ENCODE measurements at places on chromosomes 6 and 20.
A peak's percentile ranks its signal among the peaks of the same experiment; 100 is the strongest.

DNA sequence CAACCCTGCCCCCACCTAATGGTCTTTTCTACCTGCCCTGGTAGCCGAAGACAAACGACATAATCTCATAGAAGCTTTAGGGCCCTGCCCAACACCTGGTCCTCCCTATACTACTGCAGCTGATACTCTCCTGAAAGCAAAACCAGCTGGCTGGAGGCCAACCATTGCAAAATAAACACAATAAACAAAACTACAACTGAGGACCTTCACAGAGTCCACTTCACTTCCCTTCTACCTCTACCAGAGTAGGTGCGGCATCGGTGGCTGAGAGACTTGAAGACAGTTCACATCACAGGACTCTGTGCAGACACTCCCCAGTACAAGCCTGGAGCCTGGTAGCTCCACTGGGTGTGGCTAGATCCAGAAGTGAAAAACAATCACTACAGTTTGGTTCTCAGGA, 476.2 kb downstream of the MMUT start:
- DNase-seq, result no peak

GRCh38 chr6:26300828-26301227, 64.2 kb upstream of the BTN3A2 start:
- no peak for DNase-seq

GRCh38 chr20:51450221-51450712, 92.3 kb downstream of the NFATC2 start:
- no peak for DNase-seq

GRCh38 chr6:144036064-144036834, 28.2 kb upstream of the PLAGL1 start:
- DNase-seq, result peak; percentile 33

- no peak for DNase-seq
Observed at GRCh38 chr6:343960-344815, 47.4 kb upstream of the IRF4 start.

DNA sequence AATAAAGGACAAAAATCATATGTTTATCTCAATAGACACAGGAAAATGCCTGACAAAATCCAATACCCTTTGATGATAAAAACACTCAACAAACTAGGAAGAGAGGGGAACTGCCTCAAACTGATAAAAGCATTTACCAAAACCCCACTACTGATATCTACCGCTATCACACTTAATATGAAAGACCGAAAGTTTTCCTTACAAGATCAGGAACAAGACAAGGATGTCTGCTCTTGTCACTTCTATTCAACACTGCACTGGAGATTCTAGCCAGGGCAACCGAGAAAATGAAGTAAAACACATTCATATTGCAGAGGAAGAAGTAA, 25.1 kb downstream of the GZF1 start:
- DNase-seq, result no peak

DNA sequence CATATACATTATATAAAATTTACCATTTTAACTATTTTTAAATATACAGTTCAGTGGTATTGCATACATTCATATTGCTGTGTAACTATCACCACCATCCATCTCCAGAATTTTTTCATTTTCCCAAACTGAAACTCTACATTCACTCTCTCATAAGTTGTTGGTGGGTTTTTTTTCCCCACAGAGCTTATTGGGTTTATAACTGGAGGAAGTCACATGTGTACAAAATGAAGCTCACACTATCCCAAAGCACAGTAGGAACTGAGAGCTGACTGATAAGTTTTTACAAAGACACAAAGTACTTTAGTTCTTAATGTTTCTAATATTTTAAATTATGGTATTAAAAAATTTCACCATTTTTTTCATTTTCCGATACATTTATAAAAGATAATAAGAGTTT, 78.8 kb upstream of the TNFAIP3 start:
- DNase-seq, result no peak

DNA sequence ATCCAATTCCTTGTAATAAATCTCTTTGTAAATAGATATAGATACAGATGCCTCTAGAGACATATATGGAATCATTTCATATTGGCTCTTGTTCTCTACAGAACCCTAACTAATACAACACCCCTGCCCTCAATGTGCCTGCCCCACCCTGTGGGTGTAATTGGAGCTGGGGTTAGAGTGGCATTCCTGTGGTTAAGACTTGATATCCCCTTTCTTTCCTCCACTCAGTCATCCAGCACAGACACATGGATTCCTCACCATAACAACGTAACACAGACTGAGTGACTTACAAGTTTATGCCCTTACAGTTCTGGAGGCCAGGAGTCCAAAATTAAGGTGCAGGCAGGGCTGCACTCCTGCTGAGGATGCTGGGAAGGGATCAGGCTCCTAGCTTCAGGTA, 42.8 kb downstream of the C6orf118 start:
- DNase-seq, result no peak

DNA sequence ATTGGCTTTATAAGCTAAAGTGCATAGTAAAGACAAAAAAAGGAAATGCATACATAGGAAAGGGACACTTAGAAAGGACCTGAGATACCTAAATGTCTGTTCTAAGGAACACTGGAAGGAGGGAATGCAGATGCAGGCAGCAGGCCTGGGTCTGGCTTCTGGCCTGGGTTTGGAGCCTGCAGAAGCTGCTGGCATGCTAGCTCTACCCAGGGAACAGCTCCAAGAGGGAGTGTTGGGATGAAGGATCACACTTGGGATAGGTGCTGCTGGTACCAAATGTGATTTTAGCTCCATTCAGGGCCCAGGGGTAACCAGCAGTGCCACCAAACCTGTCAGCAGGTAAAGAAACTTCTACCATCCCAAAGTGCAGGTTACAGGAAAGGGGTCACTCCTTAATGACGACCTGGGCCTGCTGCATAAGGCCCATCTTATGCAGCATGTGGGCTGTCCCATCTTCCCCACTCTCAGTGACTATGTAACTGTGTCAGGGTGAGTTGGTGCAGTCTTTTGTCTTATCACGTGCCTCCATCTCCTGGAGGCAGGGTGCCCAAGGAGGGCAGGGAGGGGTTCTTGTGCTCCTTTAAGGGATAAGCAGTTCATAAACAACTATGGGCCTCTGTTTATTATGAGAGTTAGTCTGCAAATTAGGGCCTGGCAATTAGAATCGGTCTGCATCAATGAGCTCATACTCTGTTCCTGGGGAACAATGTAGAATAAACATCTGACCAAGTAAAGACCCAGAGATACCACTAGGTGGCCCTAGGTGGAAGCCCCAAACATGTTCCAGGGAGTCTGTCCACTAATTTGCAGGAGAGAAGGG, 26.9 kb downstream of the DDX27 start:
- peak; percentile 73 for DNase-seq

- DNase-seq, result no peak
Observed at GRCh38 chr6:29959467-29959866, 17.1 kb downstream of the HLA-A start.

DNA sequence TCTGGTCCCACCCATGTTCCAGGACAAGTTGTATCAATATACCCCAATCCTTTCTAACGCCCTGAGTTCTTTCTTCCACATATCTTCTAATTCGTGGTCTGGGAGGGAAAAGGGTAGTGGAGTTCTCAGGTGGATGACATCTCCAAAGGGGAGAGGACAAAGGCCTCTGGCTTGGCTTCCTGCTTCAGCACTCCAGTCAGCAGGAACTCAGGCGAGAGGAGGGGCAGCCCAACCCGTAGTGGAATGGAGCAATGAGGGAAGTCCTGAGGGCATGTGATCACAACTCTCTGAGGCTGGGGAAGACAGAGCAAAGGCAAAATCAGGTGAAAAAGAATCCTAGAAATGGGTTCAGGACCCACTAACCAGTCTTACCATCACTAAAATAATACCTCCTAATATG, 9.6 kb upstream of the NRM start:
- peak; percentile 42 for DNase-seq

DNA sequence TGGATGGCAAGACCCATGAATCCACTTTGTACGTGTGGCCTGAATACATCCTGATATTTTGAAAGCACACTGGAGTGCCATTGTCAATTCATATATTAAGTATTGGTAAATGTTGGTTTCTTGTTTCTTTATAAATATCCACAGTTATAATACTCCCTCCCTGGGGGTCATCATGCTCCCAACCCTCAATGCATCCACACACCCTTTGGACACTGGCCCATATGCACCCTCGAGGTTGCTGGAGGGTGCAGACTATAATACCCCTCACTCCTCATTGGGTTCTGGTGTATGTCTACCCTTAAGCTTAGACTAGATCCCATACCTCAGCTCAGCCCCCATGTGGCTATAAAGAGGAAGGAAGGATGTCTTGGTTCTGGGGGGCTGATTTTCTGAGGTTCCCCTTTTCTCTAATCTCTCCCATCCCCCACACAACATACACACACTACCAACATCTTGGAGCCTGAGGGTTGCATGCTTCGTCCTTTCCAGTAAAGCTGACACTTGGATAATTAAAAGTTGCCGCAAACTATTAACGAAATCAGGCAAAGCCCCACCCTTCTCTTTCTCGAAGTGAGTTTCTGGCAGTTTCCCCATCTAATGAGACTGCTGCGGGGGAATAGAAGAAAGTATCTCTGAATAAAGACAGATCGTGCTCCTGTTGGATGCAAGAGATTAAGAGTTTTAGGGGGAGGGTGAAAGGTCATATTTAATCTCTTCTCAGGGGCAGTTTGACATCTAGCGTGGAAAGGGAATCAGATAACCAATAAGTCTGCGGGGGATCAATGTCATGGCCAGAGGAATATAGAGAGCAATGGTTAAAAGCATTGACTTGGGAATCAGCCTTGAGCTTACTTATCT, 7.4 kb downstream of the PIM1 start:
- DNase-seq, result no peak

DNA sequence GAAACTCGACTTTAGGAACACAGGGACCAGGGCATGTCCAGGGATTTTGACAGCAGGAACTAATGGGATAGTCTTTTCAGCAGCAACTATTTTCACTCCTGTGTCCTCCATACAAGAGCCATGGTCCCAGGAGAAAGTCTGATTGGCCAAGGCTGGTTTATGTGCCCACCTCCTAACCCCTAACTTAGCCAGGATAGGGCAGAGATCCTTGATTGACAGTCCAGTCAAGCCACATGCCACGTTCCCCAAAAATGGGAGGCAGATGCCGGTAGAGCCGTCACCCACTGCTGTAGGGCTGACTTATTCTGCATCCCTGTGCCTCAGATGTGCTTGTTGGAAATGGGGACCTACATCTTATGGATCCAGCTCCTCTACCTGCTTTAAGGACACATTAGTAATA, 22.3 kb downstream of the SLC2A10 start:
- no peak for DNase-seq

GRCh38 chr20:58268936-58269619, 40.4 kb upstream of the RAB22A start:
- no peak for DNase-seq

GRCh38 chr6:144617191-144617590, 332.1 kb downstream of the UTRN start:
- no peak for DNase-seq

DNA sequence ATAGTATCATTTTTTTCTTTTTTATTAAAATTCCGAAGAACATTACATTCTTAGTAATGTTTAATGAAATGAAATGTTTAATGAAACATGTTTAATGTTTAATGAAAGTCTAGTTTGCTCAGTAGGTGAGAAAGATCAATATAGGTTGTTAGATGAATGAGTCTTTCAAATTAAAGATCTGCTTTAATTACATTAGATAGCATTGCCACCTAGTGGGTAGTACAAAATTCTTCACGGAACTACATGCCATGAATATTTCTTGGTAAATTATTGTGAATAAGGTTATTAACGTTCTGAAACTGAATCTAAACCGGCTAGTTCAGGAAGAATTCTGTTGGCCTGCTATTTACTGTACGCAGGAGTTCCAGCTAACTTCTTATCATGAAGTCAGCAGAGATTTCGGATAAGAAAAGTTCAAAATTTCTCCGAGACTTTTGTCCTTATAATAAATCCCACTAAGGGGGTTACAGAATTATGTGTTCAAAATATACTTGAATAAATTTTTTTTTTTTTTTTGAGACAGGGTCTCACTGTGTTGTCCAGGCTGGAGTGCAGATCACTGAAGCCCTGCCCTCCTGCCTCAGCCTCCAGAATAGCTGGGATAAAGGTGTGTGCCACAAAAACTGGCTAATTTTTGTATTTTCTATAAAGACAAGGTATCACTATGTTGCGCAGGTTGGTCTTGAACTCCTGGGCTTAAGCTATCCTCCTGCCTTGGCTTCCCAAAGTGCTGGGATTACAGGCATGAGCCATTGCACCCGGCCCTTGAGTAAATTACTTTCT, 7.9 kb upstream of the GMNN start:
- DNase-seq, result peak; percentile 22

DNA sequence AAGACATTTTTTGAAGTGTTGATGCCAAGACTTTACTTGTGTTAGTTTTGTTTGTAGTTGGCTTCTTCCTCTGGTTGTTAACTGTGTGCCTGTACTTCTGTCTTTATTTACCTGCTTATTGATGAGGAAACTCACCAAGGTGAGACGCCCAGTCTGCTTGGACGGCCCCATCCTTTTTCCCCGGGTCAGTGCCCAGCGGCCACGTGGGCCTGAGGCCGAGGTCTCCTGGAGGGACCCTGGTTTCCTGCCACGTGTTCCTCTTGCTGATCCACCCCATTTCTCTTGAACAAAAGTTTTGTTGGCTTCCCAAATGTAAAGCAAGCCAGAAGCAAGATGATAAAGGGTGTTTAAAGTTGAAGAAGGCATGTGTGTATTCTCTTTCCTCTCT, 24.8 kb downstream of the DUSP22 start:
- DNase-seq, result no peak

DNA sequence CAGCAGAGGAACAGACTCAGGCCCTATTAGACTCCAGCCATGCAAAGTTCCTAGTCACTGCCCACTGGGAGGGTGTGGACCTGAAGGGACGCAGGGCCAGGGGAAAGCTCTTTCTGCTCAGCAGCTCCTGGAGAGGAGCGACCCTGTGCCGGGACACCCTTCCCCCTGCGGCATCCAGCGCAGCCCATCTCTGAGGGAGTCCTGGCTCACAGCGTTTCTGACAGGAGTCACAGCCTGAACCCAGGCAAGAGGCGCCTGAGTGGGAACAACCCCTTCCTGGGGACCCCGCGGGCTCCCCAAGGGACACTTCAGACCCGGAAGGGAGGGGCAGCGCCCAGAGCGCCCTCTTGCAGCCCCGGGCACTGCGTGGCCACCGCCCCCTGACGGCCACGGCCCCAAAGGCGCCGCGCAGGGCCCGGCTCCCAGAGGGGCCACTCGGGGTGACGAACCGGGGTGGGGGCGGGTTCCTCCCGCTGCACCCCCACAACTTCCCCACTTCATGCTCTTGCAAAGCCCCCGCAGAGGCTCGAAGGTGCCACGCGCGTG, 862 bp downstream of the UCKL1 start:
- peak; percentile 52 for DNase-seq
